ENCODE measurements at places on chromosomes 7 and 10.

DNA sequence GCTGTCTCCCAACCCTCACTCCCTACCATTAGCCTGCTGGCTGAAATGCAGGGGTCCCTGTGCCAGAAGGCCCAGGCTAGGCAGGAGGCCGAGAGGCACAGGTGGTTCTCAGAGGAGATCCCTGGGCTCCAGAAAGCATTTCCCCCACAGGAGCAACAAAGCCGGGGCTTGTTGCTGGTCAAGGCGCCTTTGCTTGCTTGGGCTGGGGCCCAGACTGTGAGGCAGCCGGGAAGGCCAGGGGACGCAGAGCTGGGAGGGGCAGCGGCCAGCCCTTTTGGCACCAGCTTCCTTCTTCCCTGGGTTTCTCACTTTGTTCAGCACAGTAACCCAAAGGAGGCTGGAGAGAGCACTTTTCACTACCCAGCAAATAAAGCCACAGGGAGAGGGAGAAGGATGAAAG lies 48.6 kb downstream of the FBXW4 start:
- DNase-seq = no peak

DNA sequence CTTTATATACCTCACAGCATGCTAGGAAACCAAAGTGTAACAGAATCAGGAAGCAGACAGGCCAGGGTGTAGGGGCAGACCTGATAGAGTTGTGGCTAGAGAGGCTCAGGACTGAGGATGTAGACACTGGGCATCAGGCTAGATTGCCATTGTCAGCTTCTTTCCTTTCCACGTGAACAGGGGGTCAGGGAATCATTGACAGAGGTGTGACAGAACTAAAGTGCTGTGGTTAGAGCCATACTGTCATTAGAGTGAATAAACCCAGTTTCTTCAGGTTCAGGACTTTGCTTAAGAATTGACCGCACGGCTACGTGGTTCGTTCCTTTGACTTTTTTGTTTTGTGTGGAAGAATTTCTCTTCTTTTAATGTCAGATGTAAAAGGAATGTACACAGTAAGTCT lies 90.7 kb downstream of the CALD1 start:
- DNase-seq = no peak

GRCh38 chr10:43585981-43586729 lies 11.7 kb upstream of the ZNF239 start:
- DNase-seq = no peak

DNA sequence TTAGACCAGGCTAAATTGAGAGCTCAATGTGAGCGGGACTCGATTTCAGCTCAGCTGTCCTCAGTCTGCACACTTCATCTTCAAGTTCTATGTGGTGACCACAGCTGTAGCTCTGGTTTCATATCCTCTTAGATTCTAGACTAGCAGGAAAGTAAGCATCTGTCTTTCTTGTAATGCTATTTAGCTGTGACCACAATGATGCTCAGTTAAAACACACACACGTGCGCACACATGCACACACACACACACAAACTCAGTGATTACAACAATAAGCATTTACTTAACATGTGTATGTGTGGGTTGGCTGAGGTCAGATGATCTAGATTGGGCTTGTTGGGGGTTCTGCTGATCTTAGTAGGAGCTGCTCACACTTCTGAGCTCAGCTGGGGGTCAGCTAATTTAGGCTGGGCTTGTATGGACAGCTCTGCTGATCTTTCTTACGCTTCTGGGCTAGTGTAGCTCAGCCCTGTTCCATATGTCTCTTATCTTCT lies 82.5 kb downstream of the ZNF365 start:
- DNase-seq = peak; percentile 43

GRCh38 chr10:97182288-97182990 lies 3.3 kb downstream of the SLIT1 start:
- DNase-seq = no peak
